ENCODE measurements at places on chromosomes 3 and 15.
A peak's percentile ranks its signal among the peaks of the same experiment; 100 is the strongest.

DNA sequence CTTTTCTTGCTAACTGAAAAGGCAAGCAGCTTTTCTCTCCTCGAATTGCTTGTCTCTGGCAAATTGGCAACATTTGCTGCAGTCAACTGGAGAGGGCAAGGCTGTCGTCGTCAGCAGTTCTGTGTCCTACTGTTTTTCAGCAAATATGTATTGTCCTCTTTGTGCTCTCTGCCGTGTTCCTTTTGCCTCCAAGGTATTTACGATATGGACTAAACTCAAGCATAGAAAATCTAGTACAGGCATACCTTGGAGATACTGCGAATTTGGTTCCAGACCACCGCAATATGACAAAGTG, 558 bp upstream of the SLC30A4 start:
- peak; percentile 1 for DNase-seq

DNA sequence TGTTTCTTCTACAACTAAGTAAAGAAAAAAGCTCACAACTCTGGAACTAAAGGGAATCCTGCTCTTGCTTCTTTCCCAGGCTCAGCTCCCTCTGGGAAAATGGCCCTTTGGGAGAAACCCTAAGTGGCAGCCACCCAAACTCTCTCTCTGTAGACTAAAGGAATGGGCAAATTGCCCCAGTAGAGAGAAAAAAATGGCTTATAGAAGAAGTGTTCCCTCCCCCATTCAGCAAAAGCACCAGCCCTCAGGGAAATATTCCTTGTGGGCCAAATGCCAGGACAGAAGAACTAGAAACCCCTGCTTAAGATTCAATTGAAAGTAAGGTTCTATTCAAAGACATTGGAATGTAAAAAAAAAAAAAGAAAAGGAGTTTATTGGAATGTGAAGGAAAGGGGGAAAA, 603.7 kb upstream of the ALCAM start:
- no peak for DNase-seq

- DNase-seq, result no peak
Measured at GRCh38 chr3:73401059-73401458, 223.7 kb downstream of the PDZRN3 start.

DNA sequence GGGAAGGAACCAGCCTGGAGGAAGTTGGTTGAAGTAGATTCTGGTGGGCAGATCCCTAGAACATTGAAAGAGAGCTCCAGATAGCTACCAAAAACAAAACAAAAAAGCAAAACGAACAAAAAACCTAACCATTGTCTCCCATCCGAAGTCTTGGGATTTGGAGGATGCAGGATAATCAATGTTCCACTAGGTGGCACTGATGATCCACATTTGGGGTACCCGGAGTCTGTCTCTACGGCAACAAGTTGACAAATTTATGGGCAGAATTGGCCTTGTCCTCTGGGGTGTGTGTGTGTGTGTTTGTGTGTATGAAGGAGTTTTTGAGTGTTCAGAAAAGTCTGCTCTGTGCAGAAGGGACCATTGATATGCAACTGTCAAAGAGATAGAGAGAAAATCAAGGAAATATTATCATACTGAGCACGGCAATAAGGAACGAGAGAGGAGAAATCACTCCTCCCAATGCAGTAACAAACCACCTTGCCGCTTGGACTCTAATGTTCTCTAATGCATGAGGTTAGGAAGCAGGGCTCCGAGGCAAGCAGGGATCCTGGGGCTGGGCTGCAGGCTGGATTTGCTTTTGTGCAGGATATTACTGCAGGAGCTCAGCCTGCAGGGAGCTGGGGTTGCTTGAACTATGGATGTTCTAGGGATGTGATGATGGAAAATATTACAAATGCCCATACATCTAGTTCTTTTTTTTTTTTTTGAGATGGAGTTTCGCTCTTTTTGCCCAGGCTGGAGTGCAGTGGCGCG, 59.8 kb upstream of the KLHL25 start:
- DNase-seq, result no peak

DNA sequence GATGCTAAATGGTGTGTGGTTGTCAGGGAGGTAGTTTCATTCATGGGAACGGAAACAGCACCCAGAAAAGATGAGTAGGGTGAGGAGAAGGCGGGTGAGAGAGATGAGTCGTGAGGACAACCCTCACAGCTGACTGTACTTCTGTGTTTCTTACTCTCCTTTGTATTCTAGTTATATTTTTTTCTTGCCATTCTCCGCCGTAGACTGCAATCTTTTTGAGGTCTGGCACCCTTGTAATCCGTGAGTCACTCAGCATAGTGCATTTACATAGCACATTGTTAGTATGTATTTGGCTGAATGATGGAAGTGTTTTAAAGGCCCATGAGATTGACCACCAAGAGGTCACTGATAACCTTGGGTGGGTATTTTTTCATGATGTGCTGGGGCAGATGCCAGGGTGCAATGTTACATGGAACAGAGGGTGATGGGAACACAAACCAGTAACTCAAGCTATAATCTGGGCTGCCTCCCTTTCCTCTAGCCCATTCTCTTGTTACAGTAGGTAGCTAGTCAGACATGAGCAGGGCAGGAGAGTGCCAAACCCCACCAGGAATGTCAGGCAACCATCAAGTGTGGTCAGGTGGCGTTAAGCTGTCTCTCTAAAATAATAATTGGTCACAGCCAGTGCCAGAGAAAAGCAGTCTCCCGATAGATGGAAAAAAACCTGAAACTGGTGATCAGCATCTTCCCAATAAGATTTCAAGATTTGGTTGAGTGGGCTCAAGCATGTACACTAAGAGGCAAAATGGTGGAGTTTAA, 18.8 kb upstream of the DGKG start:
- DNase-seq, result no peak

DNA sequence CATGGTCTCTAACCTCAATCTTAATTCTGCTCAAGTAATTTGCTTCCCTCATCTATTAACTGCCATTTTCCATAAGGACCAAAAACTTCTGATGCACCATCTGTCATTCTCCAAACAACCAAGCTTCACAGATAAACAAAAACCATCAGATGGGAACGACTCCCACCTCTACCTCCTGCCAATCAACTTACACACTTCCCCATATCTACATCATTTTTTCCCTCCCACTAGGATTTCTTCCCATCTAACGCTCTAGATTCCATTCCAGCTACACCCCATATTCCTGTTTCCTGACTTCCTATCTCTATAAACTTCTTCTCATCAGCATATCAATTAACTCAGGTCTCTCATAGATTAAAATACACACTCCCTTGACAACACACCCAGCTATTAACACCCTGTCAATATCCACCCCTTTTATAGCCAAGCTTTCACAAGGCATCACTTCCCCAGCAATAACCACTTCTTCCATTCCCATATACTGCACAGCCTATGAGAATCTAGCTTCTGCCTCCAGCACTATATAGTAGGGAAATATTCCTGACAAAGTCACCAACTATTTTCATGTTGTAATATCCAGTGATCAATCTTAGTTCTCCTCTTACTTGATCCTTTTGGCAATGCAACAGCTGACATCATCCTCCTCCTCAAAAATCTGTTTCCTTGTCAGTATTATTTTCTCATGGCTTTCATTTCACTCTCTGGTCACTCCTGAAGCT, 39.2 kb downstream of the SNX4 start:
- DNase-seq, result no peak

GRCh38 chr15:48112242-48112641, 8.5 kb upstream of the SLC24A5 start:
- no peak for DNase-seq

DNA sequence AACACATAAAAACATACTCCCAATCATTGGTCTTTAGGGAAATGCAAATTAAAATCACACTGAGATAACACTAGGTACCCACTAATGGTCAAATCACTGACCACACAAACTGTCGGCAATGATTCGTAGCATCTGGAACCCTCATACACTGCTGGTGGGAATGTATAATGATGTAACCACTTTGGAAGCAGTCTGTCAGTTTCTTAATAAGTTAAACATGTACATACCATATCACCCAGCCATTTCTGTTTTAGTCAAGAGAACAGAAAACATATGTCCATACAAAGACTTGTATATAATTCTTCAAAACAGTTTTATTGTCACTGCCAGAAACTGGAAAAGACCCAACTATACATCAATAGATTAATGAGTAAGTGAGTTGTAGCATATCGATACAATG, 63.3 kb upstream of the LRRC3B start:
- no peak for DNase-seq

DNA sequence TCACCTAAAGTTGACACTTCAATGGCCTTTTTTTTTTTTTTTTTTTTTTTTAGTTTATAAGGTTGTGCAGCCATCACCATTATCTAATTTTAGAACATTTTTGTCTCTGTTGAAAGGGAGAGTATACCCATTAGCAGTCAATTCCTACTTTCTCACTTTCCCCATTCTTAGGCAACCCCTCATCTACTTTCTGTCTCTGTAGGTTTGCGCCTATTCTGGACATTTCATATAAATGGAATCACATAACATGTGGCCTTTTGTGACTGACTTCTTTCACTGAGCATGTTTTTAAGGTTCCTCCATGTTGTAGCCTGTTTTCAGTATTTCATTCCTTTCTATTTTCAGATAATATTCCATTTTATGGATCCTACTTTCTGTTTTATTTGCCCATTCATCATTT, 56.3 kb downstream of the BLM start:
- DNase-seq, result no peak

DNA sequence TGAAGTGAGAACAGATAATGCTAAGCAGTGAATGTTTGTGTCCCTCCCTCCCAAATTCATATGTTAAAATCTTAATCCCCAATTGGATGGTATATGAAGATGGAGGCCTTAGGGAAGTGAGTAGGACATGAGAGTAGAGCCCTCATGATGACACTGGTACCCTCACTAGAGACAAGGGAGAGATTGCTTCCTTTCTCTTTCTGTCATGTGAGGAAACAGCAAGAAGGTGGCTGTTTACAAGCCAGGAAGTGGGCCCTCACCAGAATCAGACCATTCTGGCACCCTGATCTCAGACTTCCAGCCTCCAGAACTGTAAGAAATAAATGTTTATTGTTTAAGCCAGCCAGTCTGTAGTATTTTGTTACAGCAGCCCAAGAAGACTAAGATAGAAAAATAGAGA, 209.5 kb downstream of the SATB1 start:
- DNase-seq, result no peak

- no peak for DNase-seq
Measured at GRCh38 chr3:160445854-160446253, 3.7 kb downstream of the TRIM59 start.

DNA sequence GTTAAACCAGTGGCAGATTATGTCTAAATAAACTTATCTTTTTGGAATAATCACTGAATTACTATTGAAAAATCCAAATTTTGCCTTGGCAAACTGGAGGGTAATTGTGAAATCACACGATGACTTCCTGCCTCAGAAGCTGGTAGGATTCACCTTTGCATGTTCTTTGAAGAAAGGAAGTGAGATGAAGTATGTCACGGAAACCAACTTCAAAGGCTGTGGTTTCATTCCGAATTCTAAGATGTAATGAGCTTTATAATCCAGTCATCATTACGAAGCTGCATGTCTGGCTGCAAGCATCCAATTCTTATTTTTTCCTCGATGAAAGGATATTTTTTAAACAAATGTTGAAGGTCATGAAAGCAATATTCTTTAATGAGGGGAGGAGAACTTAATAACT, 15.0 kb upstream of the ZBED2 start:
- no peak for DNase-seq

GRCh38 chr3:51968170-51968775, 1.0 kb upstream of the PCBP4 start:
- DNase-seq, result no peak

- DNase-seq, result no peak
Measured at GRCh38 chr3:59284926-59285325, 235.1 kb upstream of the CFAP20DC start.

DNA sequence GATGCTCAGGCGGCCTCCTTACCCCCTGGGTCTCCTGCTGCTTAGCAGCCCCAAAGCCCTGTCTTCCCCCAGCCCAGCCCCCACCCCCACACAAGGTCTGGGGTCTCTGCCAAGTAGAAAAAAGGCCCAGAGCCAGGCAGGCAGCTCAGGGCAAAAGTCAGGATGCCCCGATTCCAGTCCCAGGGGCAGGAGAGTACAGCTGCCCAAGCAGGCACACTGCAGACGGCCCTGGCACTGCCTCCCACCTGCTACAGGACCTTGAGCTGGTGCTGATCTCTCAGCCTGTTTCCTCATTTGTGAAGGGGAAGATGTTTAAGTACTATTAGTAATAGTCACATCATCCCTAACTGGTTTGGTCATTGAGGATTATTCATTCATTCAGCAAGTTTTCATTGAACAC, 12.6 kb downstream of the TMEM43 start:
- no peak for DNase-seq

DNA sequence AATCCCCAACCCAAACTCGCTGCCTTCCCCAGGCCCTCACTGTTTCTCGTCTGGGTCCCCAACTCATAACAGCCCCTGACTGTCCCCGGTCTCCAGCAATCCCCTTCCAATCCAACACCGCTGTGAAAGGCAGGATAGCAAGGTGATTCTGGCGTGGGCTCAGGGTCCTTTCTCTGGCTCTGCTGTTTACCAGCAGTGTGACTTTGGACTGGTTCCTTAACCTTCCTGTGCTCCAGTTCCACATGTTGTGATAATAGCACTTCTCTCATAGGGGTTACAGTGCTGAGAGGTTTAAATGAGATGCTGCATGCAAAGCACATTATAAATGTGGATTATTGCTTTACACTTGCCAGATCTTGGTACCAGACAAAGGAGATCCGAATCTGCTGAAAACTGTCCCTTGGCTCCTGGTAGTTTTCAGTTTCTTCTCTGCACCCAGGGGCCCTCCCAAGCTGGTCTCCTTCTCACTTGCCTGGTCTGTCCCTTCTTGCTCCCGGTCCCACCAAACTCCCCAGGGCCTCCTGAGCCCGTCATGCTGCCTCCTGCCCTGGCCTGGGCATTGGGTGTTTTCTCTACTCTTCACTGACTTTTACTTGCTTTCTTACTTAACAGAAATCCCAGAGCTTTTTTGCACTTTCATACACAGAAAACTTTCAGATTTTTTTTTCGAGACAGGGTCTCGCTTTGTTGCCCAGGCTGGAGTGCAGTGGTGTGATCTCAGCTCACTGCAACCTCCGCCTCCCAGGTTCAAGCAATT, 26.8 kb upstream of the CYP11A1 start:
- DNase-seq, result no peak

- DNase-seq, result no peak
Measured at GRCh38 chr15:42090781-42091180, 3.6 kb downstream of the PLA2G4D start.

DNA sequence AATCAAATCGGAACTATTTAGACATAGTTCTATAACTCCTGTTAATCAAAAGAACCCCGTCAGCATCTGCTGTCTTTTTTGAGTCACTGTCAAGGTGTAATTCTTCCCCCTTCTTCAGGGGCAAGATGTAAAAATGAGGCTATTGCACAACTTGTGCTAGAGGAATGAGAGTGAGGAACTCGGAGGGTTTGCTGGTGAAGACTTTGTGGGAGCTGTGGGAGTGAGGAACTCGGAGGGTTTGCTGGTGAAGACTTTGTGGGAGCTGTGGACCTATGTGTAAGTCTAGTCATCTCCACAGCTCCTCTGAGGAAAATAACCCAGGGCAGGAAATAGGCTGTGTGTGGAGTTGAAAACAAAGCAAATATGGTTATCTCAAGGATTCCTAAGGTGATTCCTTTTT, 2.5 kb upstream of the CERS3 start:
- no peak for DNase-seq

DNA sequence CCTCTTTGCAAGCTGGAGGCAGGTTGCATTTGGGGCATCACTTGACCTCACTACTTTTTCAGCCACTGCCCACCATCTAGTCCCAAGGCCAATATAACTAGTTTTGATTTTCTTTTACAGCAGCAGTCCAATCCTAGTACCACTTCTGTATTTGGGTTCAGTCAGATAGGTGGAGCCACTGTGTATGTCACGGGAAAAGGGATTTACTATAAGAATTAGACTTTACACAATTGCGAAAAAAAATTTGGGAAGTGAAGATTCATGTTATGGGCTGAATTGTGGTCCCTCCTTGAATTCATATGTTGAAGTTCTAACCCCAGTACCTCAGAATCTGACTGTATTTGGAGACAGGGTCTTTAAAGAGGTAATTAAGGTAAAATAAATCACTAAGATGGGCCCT, 37.4 kb upstream of the NMNAT3 start:
- no peak for DNase-seq

Data from stimulated activated CD8-positive, alpha-beta memory T cell treated with anti-CD3 and anti-CD28 coated beads, Interleukin-7, amount 100 ng/mL, for 1 hour (primary cell).